Skeletal muscle tissue (tissue), 5 donors: ENCODE measurements at places on chromosomes 6 and 20. TPM values are rescaled to one million over a fixed set of nuclear protein-coding genes. Genes with fewer than 3 reads are reported as not detected.

Gene PBOV1
- total RNA-seq: not detected

Gene TTK
- total RNA-seq: 4.2 TPM

Gene AIF1
- total RNA-seq: 19.8 TPM

Gene SAMD5
- 2.1 TPM for total RNA-seq

Gene NRSN1
- not detected for total RNA-seq

Gene MOCS1
- 6.8 TPM for total RNA-seq

Gene APOBEC2
- 664 TPM for total RNA-seq

Gene CALHM5
- 4.2 TPM for total RNA-seq

Gene OVOL2
- not detected for total RNA-seq

Gene TREM1
- total RNA-seq: under 0.01 TPM

Gene DEF6
- 5.2 TPM for total RNA-seq

Gene PNPLA1
- total RNA-seq: not detected

Gene HMGA1
- 20.4 TPM for total RNA-seq

Gene TXLNB
- total RNA-seq: 60.0 TPM

Gene HLA-DOB
- total RNA-seq: not detected
